M059J (cell line): ENCODE measurements at places on chromosomes 7 and 10.

DNA sequence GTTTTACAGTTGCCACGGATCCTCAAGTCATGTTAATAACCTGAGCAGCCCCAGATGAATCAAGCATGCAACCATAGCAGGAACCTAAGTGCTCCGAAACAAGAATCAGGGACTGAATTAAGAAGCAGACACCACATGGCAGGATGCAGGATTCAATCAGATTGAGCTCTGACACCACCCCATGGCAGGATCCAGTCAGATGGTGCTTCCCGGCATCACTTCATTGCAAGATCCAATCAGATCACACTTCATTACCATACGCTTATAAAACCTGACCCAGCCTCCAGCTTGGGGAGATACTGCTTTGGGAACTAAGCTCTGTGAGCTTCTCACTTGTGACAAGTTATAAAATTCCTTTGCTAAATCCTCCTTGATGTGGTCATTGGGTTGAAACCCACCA is 55.3 kb downstream of the ABCB4 start:
- no peak for DNase-seq

GRCh38 chr7:35528381-35528977 is 166.5 kb downstream of the HERPUD2 start:
- no peak for DNase-seq

- no peak for DNase-seq
Observed at GRCh38 chr7:136179851-136180721, 202.9 kb upstream of the MTPN start.

GRCh38 chr10:133403784-133404183 is 9.8 kb downstream of the MTG1 start:
- DNase-seq: no peak

GRCh38 chr7:47535704-47536628 is 45.9 kb downstream of the TNS3 start:
- peak; percentile 58 for DNase-seq

GRCh38 chr7:132425942-132426341 is 150.3 kb downstream of the PLXNA4 start:
- no peak for DNase-seq

GRCh38 chr7:11191574-11192220 is 218.0 kb downstream of the PHF14 start:
- no peak for DNase-seq

DNA sequence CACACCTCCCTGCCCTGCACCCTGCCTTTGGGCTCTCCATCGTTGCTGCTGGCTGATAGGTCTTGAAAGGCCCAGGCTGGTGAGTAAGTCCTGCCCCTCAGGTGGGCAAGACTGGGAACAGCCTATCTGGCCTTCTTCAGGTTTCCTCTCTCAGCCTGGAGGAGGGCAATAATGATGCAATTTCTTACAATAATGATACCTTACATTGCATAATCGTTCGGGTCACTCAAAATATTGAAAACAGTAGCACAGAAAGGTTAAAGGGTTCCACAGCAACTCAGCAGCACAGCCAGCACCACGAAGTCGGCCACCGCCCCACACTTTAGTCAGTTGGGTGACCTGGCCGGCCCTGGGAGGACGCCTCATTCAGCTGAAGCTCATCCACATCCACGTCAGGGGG is 16.0 kb upstream of the FAM20C start:
- no peak for DNase-seq

DNA sequence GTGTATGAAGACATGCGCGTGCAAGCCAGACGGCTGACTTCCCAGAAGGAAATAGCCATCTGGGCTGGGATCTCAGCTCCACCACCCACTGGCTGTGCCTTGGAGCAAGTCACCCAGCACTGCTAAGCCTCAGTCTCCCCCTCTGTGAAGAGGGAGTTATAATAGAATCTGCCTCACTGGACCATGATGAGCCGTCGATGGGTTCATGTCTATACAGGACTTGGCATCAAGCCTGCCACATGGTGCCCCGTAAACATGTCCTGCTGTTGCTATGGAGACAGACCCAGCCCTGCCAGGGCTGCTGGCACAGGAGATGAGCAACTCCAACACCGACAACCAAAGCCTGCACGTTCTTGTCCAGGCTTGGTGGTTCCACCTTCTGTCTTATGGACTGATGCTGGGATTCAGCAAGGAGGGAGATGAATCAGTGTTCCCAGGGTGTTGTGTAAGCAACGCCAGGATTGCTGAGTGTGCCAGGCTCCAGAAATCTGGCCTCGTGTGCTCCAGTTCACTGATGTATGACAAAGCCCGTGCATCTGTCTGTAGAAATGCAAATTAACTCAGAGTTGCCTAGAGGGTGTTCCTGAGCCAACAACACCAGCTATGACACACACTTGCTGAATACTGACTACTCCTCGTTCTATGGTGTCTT is 5.6 kb downstream of the GPR15LG start:
- DNase-seq: peak; percentile 30

DNA sequence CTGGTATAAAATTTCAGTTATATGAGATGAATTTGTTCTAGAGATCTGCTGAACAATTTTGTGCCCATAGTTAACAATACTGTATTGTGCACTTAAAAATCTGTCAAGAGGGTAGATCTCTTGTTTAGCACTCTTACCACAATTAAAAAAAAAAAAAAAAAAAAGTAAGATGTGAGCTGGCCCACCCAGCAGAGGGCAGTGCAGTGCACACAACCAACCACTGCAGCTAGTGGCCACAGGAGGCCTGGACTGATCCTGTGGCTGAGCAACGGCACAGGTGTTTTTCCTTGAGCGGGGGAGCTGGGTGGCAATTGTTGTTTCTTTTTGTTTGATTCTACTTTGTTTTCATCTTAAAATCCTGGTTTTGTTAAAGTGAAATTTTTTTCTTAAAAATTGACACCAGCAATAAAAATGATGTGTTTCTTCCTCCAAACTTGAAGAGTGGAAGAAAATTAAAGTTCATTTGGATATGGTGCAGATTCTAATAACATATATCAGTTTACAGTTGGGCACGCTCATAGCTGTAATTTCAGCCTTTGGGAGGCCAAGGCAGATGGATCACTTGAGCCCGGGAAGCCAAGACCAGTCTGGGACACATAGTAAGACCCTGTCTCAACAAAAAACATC is 171.1 kb upstream of the TBX20 start:
- DNase-seq: peak; percentile 39

- peak; percentile 74 for DNase-seq
Observed at GRCh38 chr7:38744746-38745145, 113.6 kb upstream of the AMPH start.

- no peak for DNase-seq
Observed at GRCh38 chr10:35608328-35608672, 3.2 kb downstream of the GJD4 start.

GRCh38 chr7:157490465-157490912 is 153.7 kb downstream of the DNAJB6 start:
- DNase-seq: peak; percentile 89

DNA sequence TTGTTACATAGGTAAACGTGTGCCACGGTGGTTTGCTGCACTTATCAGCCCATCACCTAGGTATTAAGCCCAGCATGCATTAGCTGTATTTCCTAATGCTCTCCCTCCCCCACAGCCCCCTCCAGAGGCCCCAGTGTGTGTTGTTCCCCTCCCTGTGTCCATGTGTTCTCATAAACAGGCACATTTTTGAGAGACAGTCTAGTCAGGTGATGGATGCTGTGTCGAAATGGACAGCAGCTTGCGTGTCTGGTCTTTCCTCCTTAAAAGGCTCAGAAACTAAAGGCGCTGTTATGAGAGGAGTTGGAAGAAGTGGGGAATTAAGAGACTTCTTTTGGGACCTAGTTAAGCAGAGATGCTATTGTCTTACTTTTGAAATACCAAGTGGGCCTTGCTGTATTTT is 296.0 kb downstream of the BBS9 start:
- no peak for DNase-seq

- no peak for DNase-seq
Observed at GRCh38 chr7:128458956-128459355, 3.3 kb downstream of the HILPDA start.

GRCh38 chr10:97584798-97585438 is 729 bp downstream of the HOGA1 start:
- no peak for DNase-seq

GRCh38 chr10:32905466-32905865 is 52.6 kb downstream of the ITGB1 start:
- no peak for DNase-seq

DNA sequence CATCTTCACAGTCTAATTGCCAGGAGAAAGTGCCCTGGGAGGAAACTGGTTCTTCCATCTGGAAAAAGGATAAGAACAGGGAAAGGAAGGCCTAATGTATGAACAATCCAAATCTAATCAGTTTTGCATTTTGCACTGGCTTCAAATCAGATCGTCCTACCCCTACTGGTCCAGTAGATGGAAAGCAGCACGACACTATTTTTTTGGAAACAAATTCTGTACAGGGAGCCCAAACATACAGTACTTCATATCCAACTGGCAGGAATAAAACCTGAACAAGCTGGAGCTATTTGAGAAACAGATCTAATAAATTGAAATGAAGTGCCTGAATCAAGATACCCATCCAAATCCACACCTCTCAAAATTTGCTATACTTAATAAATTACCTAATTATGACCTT is 36.5 kb downstream of the ETV1 start:
- DNase-seq: no peak

GRCh38 chr10:117968354-117969182 is 78.2 kb downstream of the RAB11FIP2 start:
- no peak for DNase-seq

GRCh38 chr7:1554333-1555045 is 1.5 kb downstream of the TMEM184A start:
- no peak for DNase-seq

DNA sequence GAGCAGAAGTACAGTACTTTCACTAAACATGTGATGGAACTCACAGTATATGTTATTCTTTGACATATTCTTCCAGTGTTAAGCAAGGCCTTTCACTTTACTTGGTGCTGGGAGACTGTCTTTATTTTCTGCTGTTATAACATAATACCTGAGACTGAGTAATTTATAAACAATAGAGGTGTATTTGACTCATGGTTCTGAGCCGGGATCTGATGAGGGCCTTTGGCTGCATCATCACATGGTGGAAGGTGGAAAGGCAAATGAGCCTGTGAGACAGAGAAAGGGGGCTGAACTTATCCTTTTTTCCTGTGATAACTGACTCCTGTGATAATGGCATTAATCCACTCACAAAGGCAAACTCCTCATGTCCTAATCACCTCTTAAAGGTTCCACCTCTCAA is 1.4 kb downstream of the SUPV3L1 start:
- no peak for DNase-seq

DNA sequence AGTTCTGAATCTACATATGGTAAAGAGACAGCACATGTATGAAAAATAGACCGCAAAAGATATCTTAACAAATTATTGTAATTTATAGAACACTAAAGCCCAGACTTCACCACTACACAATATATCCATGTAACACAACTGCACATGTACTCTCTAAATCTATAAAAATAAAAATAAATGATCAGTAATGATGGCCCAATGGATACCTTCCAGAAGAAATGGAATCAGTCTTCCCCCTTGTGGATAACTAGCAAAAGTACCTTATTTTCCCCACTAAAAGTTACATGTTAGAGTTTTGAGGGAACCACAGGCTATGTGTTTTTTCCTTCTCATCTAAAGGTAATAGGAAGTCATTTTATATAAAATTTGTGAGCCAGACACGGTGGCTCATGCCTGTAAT is 25.7 kb downstream of the C7orf25 start:
- DNase-seq: peak; percentile 26

DNA sequence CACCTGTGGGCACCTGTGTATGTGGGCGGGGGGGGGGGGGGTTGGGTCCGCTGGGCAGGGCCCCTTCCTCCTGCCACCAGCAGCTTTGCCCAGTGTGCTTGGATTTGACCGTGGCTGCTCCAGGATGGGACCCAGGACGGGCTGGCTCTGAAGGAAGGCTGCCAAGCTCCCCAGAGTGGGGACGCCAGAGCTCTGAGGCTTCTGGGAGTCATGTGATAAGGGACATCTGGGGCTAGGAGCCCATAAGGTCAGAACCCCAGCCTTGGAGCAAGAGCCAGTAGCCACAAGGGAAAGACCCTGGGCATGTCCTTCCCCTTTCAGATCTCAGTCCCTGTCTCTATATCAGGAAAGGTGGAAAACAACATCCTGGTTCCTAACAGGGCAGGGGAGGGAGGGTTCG is 21.8 kb upstream of the AMZ1 start:
- no peak for DNase-seq

DNA sequence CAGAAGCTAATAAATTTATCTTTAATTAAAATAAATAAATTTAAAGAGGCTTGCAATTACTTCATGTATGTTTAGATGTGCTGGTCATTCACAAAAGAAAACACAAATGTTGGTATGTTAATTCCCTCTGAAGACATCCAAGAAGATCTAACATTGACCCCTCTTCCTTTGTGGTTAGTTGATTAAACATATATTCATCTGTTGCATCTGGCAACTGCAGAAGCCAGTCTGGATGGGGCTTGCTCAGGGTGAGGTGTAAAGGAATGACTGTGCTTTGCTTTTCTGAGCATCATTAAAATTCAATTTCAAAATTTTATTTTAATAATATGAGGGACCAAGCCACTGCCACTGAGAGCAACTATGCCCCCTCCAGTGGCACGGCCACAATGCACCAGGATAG is 36.4 kb upstream of the FERD3L start:
- DNase-seq: no peak

DNA sequence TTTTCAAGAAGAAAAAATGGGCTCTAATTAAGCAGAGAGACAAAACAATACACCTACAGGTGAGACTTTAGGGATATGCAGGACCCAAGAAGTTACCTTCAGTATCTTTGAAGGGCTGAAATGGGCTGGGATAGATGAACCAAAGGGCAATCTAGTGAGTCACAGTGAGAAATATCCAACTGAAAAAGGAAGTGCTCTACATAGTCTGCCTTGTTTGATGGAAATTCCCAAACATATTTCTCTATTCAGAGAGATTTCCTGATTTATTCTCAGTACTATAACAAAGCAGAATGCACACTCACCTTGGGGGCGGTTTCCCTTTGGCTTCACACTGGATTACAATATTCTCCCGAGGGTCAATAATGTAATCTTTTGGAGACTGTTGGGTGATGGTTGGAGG is 104.1 kb upstream of the LAMB4 start:
- DNase-seq: peak; percentile 28

DNA sequence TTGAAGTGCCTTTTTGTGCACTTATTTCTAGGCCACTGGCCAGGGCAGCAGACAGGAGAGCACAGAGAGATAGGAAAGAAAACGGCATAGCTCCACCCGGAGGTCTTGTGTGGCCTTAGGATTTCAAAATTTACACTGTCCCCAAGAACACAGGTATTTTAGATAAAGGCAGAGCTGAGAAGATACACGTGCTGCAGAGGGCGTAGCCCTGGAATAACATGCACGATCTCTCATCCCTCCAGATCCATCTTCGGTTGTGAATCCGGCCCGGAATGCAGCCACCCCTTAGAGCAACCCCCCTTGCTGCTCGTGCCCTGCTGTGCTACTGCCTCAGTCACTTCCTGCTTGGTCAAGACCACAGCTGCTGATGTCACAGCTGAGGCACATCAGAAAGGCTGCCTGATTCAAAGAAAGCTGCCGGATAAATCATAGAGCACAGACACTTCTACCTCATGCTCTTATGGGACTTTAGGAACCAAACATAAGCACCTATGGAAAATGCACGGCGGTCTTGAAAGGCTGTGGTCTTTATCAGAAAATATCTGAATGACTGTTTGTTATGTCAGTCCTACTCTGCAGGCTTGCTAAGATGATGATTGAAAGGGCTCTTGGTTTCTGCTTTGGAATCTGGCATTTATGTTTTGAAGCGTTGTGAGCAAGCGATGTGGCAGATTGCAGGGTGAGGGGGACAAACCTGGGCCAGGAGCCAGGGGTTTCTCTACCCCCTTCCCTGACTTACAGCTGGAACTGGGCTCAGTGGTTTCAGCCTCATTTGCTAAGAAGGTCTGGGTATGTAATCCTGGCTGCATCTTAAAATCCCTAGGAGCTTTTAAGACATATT is 152.0 kb downstream of the SVIL start:
- peak; percentile 37 for DNase-seq

GRCh38 chr7:108290459-108291151 is 160.4 kb upstream of the LAMB4 start:
- DNase-seq: no peak
